ENCODE measurements at places on chromosomes 13 and 19. TPM values are rescaled to one million over a fixed set of nuclear protein-coding genes. Genes with fewer than 3 reads are reported as not detected.

MEX3D gene
- 94.9 TPM for total RNA-seq

ZNF135 gene
- total RNA-seq = 9.8 TPM

RFX1 gene
- total RNA-seq = 11.8 TPM

MCOLN1 gene
- total RNA-seq = 11.0 TPM

MAST1 gene
- total RNA-seq = 19.9 TPM

NTF4 gene
- 0.94 TPM for total RNA-seq

SEMA6B gene
- total RNA-seq = 39.8 TPM

CATSPERD gene
- not detected for total RNA-seq

SGTA gene
- total RNA-seq = 79.3 TPM

RLN3 gene
- not detected for total RNA-seq

ZNF709 gene
- total RNA-seq = 1.8 TPM

DIRAS1 gene
- total RNA-seq = 18.6 TPM

SLAIN1 gene
- 65.8 TPM for total RNA-seq

SIGLEC8 gene
- not detected for total RNA-seq

NLRP4 gene
- total RNA-seq = 0.19 TPM

SPACA4 gene
- total RNA-seq = not detected

KCNC3 gene
- total RNA-seq = 3.4 TPM

LINGO3 gene
- 1.9 TPM for total RNA-seq

GAS6 gene
- total RNA-seq = 18.0 TPM

ZNF45 gene
- total RNA-seq = 9.6 TPM

ZNF579 gene
- 12.2 TPM for total RNA-seq

TNFRSF19 gene
- 0.93 TPM for total RNA-seq

LIM2 gene
- total RNA-seq = not detected

FCER2 gene
- not detected for total RNA-seq

ZNF471 gene
- 1.1 TPM for total RNA-seq

All from GM23338 (cell line).